ENCODE measurements at places on chromosomes 4 and X. TPM values are rescaled to one million over a fixed set of nuclear protein-coding genes. Genes with fewer than 3 reads are reported as not detected.

GRCh38 chrX:153635788-153636668 is 11.0 kb upstream of the DUSP9 start:
- H3K36me3 ChIP-seq, result no peaks in the 10 kb centered on the region
- DNase-seq, result peak; percentile 50
- no peak overlapping the region for H3K4me3 ChIP-seq
- no peaks in the 10 kb centered on the region for H3K4me1 ChIP-seq

- H3K36me3 ChIP-seq, result peaks cover 12% of the 10 kb centered on the region
- no peak for DNase-seq
- no peaks in the 10 kb centered on the region for H3K27me3 ChIP-seq
- H3K4me3 ChIP-seq, result no peak overlapping the region
- H3K27ac ChIP-seq, result no peak overlapping the region
- H3K4me1 ChIP-seq, result no peaks in the 10 kb centered on the region
These were observed 43.4 kb downstream of the SMARCAD1 start for GRCh38 chr4:94251094-94251493.

GRCh38 chr4:77264826-77265225 is 107.8 kb downstream of the CCNG2 start:
- DNase-seq, result no peak
- no peaks in the 10 kb centered on the region for H3K4me1 ChIP-seq
- no peak overlapping the region for H3K27ac ChIP-seq
- H3K27me3 ChIP-seq, result no peaks in the 10 kb centered on the region

GRCh38 chr4:15373363-15373762 is 54.5 kb upstream of the C1QTNF7 start:
- H3K27me3 ChIP-seq, result no peaks in the 10 kb centered on the region
- no peak for DNase-seq

- peaks cover 9% of the 10 kb centered on the region for H3K4me1 ChIP-seq
- H3K27me3 ChIP-seq, result no peaks in the 10 kb centered on the region
- H3K36me3 ChIP-seq, result no peaks in the 10 kb centered on the region
- no peak overlapping the region for H3K4me3 ChIP-seq
These were observed 19.4 kb downstream of the SPRY1 start for GRCh38 chr4:123415977-123416376.

DNA sequence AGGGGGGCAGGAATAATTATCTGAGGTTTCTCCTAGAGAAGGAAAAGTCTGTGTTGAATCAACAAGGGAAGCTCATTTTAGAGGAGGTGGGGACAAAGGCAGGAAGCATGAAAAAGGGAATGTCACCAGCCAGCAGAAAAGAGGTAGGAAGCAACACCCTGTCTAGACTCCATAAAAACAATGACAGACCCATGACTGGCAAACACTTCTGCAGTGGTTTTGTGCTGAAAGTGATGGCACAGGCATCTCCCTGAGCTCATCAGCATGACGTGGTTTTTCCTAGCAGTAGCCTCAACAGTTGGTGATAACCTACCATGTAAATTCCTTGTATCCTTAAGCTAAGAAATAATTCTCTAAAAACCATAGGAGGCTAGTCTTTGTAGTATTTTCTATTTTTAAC is 110.7 kb upstream of the GALNT7 start:
- H3K27me3 ChIP-seq, result no peaks in the 10 kb centered on the region
- H3K36me3 ChIP-seq, result no peaks in the 10 kb centered on the region
- no peak overlapping the region for H3K27ac ChIP-seq
- H3K4me3 ChIP-seq, result no peak overlapping the region
- DNase-seq, result no peak

- H3K4me3 ChIP-seq, result peak overlapping the region; percentile 32
- DNase-seq, result no peak
- peak overlapping the region; percentile 99 for H3K27ac ChIP-seq
These were observed 539 bp upstream of the SPCS3 start for GRCh38 chr4:176319151-176319703.

DNA sequence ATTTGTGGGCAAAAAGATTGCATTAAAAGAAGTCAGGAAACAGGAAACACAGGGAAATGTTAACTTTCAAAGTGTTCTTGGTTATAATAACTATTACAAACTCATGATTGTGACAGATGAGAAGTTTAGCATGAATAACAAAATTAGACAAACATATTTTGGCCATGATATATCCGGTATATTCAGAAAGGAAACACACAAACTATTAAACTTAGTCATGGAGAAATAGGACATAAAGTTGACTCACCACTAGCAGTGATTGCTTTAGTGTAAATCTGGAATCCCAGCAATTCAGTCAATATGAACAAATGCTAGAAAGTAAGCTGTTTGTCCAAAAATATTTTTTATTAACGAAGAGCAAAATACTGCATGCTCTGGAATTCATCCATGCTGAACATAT is 1299.9 kb downstream of the C4orf33 start:
- no peaks in the 10 kb centered on the region for H3K27me3 ChIP-seq
- DNase-seq, result no peak
- H3K4me1 ChIP-seq, result no peaks in the 10 kb centered on the region

DNA sequence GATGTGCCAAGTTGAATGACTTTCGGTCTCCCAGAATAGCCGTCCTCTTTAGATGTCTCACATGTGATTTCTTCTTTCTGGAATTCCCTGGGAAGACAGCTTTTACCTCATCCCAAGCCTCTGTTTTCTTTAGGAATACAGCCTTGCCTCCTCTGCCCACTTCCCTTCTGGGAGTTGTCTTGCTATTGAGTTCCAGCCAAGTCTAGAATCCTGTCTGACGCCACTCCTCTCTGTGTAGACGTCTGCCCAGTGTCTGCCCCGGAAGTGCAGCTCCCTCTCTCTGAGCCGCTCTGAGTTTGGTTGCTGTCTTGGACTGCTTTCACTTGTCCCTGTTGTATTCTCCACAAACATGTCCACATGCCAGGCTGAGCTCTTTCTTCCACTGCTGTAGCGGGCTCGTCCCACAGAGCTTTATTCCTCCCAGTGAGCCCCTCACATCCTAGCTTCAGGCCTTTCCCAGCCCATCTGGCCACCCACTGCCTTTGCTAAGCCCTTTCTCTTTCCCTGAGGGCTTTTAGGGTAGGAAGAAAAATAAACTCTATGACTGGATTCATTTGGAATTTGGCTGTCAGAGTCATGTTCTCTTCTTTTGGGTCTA is 9.0 kb upstream of the IGFBP7 start:
- peaks cover 30% of the 10 kb centered on the region for H3K4me1 ChIP-seq
- DNase-seq, result peak; percentile 92
- no peaks in the 10 kb centered on the region for H3K36me3 ChIP-seq
- H3K4me3 ChIP-seq, result peak overlapping the region; percentile 12
- peak overlapping the region; percentile 86 for H3K27ac ChIP-seq

DNA sequence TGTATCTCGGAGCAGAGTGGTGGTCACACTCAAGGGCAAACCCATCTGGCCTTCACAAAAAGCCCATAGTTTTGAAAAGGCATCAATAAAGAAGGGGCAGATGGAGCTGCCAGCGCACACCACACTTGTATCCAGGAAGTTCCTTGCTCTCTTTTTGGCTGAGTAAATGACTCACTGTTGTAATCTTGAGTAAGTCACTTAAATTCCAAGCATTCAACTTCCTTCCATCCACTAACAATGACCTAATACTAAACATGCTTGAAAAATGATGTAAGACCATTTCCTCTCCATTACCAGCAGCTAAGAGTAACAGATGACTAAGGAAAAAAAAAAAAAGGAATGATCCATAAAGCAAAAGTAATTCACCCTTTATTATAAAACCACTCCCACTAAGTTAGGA is 32.4 kb upstream of the MYOZ2 start:
- H3K27ac ChIP-seq, result peak overlapping the region; percentile 55
- no peaks in the 10 kb centered on the region for H3K27me3 ChIP-seq
- H3K4me1 ChIP-seq, result peaks cover 20% of the 10 kb centered on the region
- H3K36me3 ChIP-seq, result no peaks in the 10 kb centered on the region
- peak; percentile 72 for DNase-seq

- peak; percentile 63 for DNase-seq
- H3K4me1 ChIP-seq, result peaks cover 4% of the 10 kb centered on the region
- peak overlapping the region; percentile 53 for H3K4me3 ChIP-seq
- no peaks in the 10 kb centered on the region for H3K27me3 ChIP-seq
- no peaks in the 10 kb centered on the region for H3K36me3 ChIP-seq
- peak overlapping the region; percentile 86 for H3K27ac ChIP-seq
These were observed 760 bp downstream of the TRMT2B start for GRCh38 chrX:101051153-101051548.

- no peaks in the 10 kb centered on the region for H3K36me3 ChIP-seq
- no peaks in the 10 kb centered on the region for H3K27me3 ChIP-seq
- H3K4me1 ChIP-seq, result peaks cover 21% of the 10 kb centered on the region
- peak; percentile 92 for DNase-seq
- no peak overlapping the region for H3K4me3 ChIP-seq
These were observed 35.2 kb downstream of the SEPTIN11 start for GRCh38 chr4:76984788-76985211.

DNA sequence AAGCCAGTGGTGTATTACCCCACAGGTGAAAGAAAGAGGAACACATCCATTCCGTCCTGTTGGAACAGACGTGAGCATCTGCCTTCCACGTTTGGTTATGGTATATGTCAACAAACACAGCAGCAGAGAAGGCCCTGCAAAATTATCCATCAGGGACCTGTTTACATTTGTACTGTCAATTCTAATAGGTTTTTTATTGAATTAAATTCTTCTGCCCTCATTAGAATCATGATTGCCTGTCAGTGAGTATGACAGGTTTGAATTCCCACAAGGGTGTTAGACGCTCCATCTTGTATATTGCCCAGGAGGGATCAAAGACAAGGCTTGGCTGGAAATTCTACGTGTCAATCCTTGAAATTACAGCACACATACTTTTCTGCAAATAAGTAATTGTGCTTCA is 339.9 kb upstream of the NOCT start:
- H3K4me1 ChIP-seq, result no peaks in the 10 kb centered on the region
- no peak overlapping the region for H3K27ac ChIP-seq
- H3K4me3 ChIP-seq, result no peak overlapping the region
- DNase-seq, result no peak

GRCh38 chr4:3445111-3445820 is 3.5 kb downstream of the HGFAC start:
- H3K27ac ChIP-seq, result no peak overlapping the region
- peaks cover 3% of the 10 kb centered on the region for H3K27me3 ChIP-seq
- peaks cover 6% of the 10 kb centered on the region for H3K4me1 ChIP-seq
- no peak for DNase-seq
- no peaks in the 10 kb centered on the region for H3K36me3 ChIP-seq

- H3K27me3 ChIP-seq, result no peaks in the 10 kb centered on the region
- H3K4me1 ChIP-seq, result no peaks in the 10 kb centered on the region
- no peak for DNase-seq
- H3K27ac ChIP-seq, result no peak overlapping the region
- H3K4me3 ChIP-seq, result no peak overlapping the region
These were observed 49.7 kb upstream of the TMEM150C start for GRCh38 chr4:82611527-82611926.

- H3K36me3 ChIP-seq, result peaks cover 57% of the 10 kb centered on the region
- H3K27me3 ChIP-seq, result no peaks in the 10 kb centered on the region
- no peak overlapping the region for H3K4me3 ChIP-seq
- no peak for DNase-seq
- H3K4me1 ChIP-seq, result no peaks in the 10 kb centered on the region
- H3K27ac ChIP-seq, result no peak overlapping the region
These were observed 88.6 kb downstream of the NFKB1 start for GRCh38 chr4:102589743-102590142.

DNA sequence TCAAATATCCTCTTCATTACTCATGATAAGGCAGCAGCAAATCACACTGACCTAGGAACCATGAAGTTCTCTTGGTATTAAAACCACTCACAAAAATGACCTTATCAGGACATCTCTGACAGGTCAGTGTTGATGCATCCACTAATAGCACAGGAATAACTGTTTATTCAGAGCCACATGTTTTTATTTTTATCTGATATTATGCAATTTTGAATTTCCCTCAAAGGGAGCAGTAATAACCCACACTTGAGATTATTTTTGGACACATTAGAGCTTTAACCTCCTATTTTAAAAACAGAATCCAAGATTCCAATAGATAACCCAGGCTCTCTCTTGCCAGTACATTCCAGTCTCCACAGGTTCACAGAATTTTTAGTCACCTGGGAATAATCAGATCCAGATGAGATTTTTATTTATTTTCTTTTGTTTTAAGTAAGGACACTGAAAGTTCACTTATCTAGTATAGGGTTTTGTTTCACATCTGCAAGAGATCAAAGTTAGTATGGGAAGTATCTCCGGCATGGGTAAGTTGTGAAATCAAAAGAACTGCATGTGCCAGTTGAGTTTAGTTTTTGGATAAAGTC is 36.3 kb upstream of the MYOZ2 start:
- H3K27ac ChIP-seq, result peak overlapping the region; percentile 37
- H3K4me1 ChIP-seq, result peaks cover 7% of the 10 kb centered on the region
- no peak overlapping the region for H3K4me3 ChIP-seq
- H3K27me3 ChIP-seq, result no peaks in the 10 kb centered on the region
- DNase-seq, result no peak

GRCh38 chr4:113695328-113696169 is 66.0 kb downstream of the CAMK2D start:
- no peak for DNase-seq
- no peak overlapping the region for H3K4me3 ChIP-seq
- H3K4me1 ChIP-seq, result no peaks in the 10 kb centered on the region
- no peak overlapping the region for H3K27ac ChIP-seq
- no peaks in the 10 kb centered on the region for H3K27me3 ChIP-seq

- H3K4me3 ChIP-seq, result no peak overlapping the region
- H3K36me3 ChIP-seq, result no peaks in the 10 kb centered on the region
- no peak for DNase-seq
- H3K27me3 ChIP-seq, result no peaks in the 10 kb centered on the region
- H3K4me1 ChIP-seq, result peaks cover 34% of the 10 kb centered on the region
- H3K27ac ChIP-seq, result no peak overlapping the region
These were observed 35.8 kb upstream of the MAML3 start for GRCh38 chr4:140189805-140190204.

- no peak overlapping the region for H3K4me3 ChIP-seq
- no peaks in the 10 kb centered on the region for H3K27me3 ChIP-seq
- DNase-seq, result no peak
- H3K4me1 ChIP-seq, result no peaks in the 10 kb centered on the region
These were observed 81.7 kb downstream of the ALPK1 start for GRCh38 chr4:112378858-112379257.

DNA sequence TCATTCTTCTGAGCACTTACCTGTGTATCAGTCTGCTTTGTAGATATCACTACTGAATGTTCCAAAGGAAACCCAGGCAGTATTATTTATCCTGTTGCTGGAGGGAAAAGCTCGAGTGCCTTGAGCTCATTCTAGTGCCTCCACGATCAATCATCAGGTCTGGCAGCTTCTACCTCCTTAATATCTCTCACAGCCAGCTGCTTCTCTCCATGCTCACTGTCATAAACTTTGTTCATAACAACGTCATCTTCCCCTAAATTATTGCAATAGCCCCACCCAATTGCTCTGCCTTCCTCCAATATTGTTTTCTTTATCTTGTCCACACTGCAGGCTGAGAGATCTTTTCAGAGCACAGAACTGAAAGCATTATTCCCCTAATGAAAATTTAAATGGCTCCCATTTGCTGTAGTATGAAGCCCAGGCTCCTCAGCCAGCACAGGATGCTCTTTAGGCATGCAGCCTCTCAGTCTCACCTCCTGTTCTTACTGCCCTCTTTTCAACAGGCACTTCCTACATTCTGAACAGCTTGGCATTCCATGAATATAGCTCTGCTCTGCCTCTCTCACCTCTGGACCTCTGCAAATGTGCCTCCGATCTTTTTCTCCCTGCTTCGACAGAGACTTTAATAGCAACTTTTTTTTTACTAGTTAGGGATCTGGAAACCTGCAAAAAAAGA is 504.2 kb upstream of the IGFBP7 start:
- no peaks in the 10 kb centered on the region for H3K4me1 ChIP-seq
- no peak for DNase-seq
- H3K27ac ChIP-seq, result no peak overlapping the region
- no peaks in the 10 kb centered on the region for H3K36me3 ChIP-seq
- no peaks in the 10 kb centered on the region for H3K27me3 ChIP-seq

Gene IGSF1
- polyA plus RNA-seq, result 0.15 TPM

Gene SSX3
- polyA plus RNA-seq, result not detected

Gene BCOR
- polyA plus RNA-seq, result 3.5 TPM

Gene IL21
- not detected for polyA plus RNA-seq

Gene F8
- polyA plus RNA-seq, result 3.6 TPM

Gene GNRHR
- not detected for polyA plus RNA-seq

Gene MMRN1
- 0.46 TPM for polyA plus RNA-seq

Gene SLC6A14
- polyA plus RNA-seq, result not detected

Gene POU3F4
- not detected for polyA plus RNA-seq

Gene KIT
- polyA plus RNA-seq, result 2.8 TPM
